NCI-H345 (cell line): ENCODE measurements at places on chromosomes 3 and 15.
A peak's percentile ranks its signal among the peaks of the same experiment; 100 is the strongest.

GRCh38 chr3:78729946-78730345 lies 1037.9 kb downstream of the ROBO1 start:
- no peak for DNase-seq

DNA sequence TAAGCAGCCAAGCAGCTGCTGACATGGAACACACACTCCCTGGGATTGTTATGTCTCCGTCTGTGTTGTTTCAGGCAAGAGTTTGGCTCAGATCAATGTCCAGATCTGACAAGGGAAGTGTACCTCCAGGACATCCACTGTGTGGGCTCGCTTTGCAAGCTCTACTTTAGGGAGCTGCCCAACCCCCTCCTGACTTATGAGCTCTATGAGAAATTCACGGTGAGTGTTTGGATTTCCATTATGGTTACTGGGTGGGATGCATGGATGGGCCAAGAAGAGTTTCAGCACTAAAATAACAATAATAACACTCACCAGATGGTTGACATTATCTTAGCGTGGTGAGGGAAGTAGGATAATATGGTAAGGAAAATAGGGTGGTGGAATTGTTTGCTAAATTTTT lies 74.1 kb downstream of the ARHGAP31 start:
- DNase-seq = no peak

GRCh38 chr3:179322286-179323196 lies at the start of gene ZNF639:
Gene ZNF639, plus strand, starts transcription at chr3:179323031. Its CDS starts 5,263 bp downstream, at chr3:179328294.
- DNase-seq = peak; percentile 94

GRCh38 chr15:98705070-98705469 lies 56.7 kb downstream of the IGF1R start:
- DNase-seq = no peak

- DNase-seq = no peak
Observed at GRCh38 chr3:154132777-154133375, 11.7 kb downstream of the ARHGEF26 start.

GRCh38 chr3:166071831-166072230 lies 234.6 kb upstream of the BCHE start:
- no peak for DNase-seq

DNA sequence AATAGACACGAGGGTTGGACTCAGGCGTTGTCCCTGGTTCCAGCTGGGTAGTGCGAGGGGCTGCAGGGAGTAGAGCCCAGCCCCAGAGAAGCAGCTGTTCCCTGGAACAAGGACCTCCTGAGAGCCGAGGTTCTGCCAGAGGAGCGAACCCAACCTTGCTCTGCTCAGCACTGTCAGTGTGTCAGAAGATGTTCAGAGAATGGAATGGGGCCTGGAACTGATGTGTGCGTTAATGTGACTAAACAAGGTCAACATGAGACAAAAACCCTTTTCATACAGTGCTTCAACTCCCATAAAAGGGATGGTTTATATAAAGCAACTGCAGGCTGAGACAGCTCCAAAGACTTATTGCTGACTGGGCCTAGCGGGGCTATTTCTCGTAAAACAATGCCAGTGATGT lies 35.5 kb upstream of the HACD2 start:
- no peak for DNase-seq

DNA sequence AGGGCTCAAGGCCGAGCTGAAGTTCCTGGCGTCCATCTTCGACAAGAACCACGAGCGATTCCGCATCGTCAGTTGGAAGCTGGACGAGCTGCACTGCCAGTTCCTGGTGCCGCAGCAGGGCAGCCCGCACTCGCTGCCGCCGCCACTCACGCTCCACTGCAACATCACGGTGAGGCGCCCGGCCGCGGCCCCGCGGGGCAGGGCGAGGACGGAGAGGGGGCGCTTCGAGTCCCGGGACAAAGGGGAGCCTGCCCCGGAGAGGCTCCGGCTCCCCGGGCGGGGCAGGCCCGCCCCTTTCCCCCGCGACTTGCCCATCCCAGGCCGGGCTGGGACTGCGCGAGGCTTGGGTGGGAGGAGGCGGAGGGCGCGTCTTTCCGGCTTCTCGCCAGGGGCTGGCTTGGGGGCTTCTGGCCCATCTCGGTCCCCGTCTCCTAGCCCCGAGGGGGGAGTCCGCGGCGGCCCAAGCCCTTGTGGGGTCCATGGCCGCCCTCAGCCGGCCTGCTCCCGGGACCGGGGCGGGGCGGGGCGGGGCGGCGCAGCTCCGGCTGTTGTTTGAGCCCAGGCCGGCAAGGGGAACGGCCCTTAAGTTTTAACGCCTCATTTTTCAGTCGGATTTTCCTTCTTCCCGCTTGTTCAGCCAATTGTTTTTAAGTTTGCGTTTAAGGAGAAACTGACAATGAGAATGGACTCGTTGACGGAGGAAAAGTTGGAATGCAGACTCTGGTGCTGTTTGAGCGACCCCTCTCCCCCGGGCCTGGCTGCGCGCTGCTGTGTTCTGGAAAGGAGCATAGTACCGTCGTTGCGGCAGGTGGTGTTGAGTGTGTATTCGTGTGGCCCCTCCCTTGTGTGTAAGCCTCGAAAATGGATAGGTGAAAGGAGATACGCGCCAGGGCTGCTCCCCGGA lies 683 bp downstream of the UBE2Q2 start:
- peak; percentile 47 for DNase-seq

- peak; percentile 39 for DNase-seq
Observed at GRCh38 chr15:23035964-23036566, 3.3 kb downstream of the TUBGCP5 start.

- DNase-seq = no peak
Observed at GRCh38 chr15:83118968-83119367, 11.5 kb downstream of the TM6SF1 start.

- DNase-seq = peak; percentile 73
Observed at GRCh38 chr3:23697416-23697815, 108.3 kb upstream of the UBE2E1 start.

DNA sequence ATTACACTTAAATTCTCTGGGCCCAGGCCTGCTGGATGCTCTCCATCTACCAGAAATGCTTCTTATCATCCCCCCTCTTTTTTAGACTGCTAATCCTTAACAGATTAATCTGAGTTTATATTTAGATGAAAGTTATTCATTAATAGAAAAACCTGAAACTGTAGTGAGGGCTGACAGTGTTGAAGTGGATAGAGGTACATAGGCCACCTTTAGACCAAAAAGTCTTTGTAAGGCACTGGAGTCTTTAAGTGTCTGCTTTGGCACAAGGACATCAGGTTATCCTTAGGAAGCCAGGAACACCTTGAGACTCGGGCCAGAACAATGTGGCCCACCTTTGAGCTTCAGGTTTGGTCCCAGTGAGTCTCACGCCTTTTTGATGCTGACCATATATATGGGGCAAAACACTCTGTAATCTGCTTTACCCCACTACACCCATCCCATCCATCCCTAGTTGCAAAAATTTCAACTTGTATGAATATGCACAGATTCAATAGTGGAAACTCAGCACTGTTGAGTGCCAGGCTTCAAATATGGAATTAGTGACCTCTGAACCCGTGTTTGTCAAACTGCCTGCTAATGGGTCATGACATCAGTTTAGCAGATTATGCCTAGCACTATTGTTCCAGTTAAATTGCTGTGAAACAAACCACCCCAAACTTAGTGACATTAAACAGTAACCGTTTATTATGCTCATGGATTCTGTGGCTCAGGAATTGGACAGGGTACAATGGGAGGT lies 44.0 kb downstream of the PDE8A start:
- no peak for DNase-seq

GRCh38 chr3:118742760-118743159 lies 291.9 kb downstream of the IGSF11 start:
- DNase-seq = no peak

GRCh38 chr3:190266913-190267290 lies 55.3 kb downstream of the CLDN1 start:
- no peak for DNase-seq

- DNase-seq = no peak
Observed at GRCh38 chr15:46543626-46544025, 908.8 kb downstream of the SQOR start.

- DNase-seq = no peak
Observed at GRCh38 chr3:160921020-160921635, 165.1 kb downstream of the PPM1L start.

- no peak for DNase-seq
Observed at GRCh38 chr3:44252332-44252959, 10.8 kb downstream of the TOPAZ1 start.

- DNase-seq = peak; percentile 87
Observed at GRCh38 chr3:194205675-194206133, 69.8 kb downstream of the HES1 start.

DNA sequence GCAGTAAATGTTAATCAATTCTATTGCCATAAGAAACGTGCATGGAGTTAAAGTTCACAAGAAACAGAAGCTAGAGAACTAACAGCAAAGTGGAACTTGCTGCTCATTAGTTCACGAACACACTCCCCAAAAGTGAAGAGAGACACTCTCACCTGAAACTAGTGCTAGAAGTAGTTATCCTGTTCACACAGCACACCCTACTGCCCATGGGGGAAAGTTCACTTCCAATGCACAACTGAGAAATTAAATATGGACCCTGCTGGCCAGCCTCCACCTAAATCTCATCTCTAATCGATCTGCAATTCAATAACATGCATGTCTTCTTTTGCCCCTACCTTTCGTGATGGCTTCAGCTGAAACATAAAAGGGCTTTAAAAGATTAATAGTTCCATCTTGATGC lies 39.4 kb upstream of the FRMD4B start:
- DNase-seq = peak; percentile 3

- DNase-seq = no peak
Observed at GRCh38 chr15:42444415-42445063, 46.4 kb downstream of the ZNF106 start.

DNA sequence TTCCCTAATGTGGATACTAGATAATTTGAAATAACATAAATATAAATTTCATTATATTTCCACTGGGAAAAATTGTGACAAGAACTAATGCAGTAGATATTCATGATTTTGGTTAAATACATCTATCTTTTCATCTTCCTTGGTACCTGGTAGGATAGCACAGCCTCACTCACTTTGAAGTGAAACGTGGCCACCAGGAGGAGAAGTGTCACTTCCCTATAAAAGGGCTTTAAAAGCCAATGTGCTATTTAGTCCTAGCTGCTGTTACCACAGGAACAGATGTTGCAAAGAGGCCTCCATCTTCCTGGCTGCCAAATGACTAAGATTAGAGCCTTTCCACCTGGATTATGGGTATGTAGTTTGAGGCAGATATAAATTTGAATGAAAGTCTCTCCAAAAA lies 140.0 kb downstream of the PLOD2 start:
- DNase-seq = no peak

- no peak for DNase-seq
Observed at GRCh38 chr3:55505776-55506175, 18.7 kb upstream of the WNT5A start.

- DNase-seq = peak; percentile 47
Observed at GRCh38 chr3:161560008-161560637, 63.5 kb downstream of the OTOL1 start.

DNA sequence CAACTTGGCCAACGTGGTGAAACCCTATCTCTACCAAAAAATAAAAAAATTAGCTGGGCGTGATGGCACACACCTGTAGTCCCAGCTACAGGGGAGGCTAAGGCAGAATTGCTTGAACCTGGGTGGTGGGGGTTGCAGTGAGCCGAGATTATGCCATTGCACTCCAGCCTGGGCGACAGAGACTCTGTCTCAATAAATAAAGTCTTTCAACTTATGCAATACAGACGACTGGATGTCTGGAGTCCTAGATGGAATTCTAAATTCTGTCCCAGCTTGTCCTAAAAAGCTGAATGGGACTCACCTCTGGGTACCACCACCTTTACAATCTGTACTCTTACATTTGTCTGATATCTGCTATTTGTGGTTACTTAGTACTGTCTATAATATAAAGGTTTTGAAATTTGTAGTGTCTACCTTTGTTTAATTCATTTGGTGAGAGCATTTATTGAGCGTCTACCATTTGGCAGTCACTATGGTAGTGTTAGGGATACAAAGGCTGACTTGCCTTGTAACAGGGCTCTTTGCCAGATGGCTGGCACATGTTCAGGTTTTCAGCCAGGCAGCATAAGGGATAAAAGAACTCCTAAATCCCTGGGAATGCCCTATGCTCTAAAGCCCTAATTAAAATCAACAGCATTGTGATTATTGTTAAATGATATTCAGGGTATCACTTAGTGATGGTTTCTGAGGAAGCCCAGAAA lies 7.2 kb upstream of the ZNF609 start:
- DNase-seq = peak; percentile 64

DNA sequence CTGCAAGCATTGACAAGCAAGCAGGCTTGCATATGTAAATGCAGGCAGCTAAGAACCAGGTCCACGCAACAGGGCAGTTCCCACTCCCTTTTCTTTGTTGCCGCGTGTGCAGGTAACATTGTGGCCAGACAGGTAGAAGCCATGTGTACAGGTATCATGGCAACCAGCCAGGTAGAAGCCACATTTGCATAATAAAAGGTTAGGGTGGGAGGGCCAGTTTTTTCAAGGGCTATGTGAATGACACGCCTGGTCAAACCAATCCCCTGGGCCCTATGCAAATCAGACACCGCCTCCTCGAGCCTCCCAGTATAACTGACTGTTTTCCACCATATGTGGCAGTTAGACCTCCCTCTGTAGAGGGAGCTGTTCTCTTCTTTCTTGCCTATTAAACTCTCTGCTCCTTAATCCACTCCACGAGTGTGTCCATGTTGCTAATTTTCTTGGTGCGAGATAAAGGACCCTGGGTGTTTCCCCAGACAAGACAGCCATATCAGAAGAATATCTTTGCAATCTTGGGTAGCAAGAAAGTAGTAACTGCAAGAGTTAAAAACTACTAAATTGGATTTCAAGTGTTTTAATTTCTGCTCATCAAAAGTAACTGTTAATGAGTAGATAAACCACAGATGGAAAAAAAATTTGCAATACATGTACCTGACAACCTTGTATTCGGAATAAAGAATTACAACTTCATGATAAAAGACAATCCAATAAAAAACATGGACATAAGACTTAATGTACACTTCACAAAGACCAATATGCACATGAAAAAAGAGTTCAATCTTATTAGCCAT lies 21.8 kb downstream of the PCOLCE2 start:
- DNase-seq = peak; percentile 17

DNA sequence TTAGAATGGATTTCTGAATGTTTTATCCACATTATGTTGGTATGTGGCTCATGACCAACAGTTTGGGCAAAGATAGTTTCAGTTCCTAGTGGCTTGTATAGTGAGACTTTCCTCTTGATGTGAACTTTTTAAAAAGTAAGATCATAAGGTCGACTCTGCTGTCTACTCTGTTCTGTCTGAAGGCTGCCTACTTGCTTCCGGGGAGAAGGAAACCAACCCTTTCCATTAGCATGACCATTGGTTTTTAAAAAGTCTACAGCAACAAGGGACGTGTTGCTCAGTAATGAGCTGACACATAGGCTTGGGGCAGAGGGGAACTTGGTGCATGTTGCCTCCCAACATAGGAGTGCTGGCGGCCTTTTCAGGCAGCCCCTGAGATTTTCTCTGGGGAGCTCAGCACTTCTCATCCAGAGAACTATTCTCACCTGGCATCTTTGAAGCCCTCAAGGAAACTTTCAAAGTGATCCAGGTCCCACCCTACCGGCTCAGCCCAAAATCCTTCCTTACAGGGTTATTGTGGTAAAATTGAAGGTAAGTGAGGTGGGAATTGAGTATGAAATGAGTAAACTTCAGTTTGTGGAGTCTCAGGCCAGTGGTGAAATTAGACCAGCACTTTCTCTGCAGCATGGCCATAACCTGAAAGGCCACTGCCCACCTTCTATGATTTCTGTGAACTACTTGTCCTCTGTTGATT lies 30.6 kb downstream of the PSMD6 start:
- DNase-seq = no peak

GRCh38 chr15:48121849-48122248 lies 1.1 kb downstream of the SLC24A5 start:
- DNase-seq = no peak

GRCh38 chr15:35305946-35306345 lies 220.9 kb upstream of the NANOGP8 start:
- DNase-seq = no peak

- no peak for DNase-seq
Observed at GRCh38 chr15:41096178-41096577, 19.9 kb downstream of the INO80 start.

GRCh38 chr3:50303013-50303815 lies at the start of gene HYAL1:
Gene HYAL1, minus strand, starts transcription at chr3:50303574. Its CDS starts 618 bp downstream, at chr3:50302956.
- no peak for DNase-seq
